AG09319 (cell line): ENCODE measurements at places on chromosomes 6 and 20.

GRCh38 chr6:143545976-143546547 is 34.5 kb upstream of the FUCA2 start:
- DNase-seq, result no peak

DNA sequence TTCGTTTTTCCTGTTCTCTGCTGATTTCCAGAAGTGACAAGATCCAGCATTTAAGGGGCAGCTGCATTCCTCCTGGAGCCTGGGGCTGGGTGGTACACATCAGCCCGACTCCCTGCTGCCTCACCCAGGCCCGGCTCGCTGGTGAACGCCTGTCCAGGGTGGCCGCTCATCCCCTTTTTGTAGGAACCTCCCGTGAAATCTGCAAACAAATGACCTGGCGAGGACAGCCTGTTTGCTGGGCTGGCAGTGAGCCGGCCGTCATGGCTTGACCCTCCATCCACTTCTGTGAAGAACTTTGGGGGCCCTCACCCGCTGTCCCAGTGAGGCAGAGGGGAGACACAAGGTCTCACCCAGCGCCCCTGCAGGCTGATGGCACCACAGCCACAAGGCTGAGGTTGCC is 39.0 kb downstream of the PYGB start:
- no peak for DNase-seq

DNA sequence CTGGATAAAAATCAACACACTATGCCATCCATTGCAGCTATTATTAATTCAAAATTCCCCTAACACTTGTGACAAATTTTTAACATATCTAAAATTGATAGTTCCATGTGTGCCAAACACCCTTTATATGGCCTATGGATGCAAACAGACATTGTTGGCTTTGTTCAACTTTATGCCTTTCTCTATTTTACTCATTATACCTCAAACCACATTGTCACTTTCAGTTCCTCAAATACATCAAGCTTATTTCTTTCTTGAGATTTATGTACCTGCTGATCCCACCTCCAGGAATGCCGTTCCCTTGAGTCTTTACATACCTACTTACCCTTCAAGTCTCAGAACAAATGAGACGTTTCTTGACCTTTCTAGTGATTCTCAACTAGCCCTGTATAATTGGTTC is 193.5 kb upstream of the PLN start:
- no peak for DNase-seq

- no peak for DNase-seq
Observed at GRCh38 chr6:169959136-169960002, 207.9 kb downstream of the ERMARD start.

DNA sequence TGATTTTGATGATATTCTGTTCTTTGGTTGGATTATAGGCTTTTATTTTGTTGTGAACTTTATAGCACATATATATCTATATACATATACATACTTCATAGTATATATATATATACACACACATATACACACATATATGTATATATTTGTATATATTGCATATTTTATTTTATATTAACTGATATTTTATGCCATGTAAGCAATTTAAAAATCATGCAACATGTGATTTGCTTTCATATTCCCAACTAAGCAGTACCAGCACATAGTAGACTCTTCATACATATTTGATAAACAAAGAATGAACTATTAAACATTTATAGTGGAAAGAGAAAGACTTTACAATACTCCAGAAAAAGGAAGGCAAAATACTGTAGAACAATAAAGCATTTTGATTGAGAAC is 679.2 kb downstream of the TENT5A start:
- no peak for DNase-seq

DNA sequence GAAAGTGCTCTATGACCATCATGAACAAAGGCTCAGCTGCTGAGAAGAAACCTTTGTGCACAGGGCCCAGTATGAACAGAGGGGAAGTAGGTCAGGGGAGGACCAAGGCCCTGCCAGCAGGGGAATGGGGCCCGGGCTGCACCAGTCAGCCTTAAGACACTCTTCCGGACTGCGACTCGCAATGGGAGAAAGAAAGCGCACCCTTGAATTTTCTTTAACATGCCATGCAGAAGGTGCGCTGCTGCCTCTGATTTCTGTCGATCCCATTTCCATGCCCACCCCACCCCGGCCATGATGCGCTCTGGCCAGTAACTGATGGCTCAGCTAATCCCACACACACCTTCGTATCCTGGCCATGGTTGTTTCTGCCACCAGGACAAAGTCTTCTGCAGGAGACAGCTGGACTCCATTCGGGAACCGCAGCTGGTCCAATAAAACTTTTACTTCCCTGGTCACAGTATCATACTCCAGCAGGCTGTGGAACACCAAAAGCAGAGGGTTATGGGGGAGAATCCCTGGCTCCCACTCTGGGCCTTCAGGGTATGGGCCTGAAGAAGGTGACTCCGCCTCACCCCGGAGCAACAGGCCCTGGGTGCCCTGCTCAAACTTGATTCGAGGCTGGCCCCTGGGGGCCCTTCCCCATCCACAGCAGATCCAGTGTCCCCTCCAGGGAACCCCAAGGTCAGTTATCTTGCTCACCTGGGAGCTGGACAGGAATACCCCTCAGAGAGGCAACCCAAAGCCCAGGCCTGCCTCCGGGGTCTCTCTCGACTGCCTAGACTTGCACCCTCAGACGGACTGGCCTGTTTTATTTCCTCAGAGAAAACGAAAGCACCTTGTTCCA is 20.3 kb downstream of the CST7 start:
- DNase-seq, result no peak

- no peak for DNase-seq
Observed at GRCh38 chr6:29477923-29478450, 9.8 kb downstream of the MAS1L start.

DNA sequence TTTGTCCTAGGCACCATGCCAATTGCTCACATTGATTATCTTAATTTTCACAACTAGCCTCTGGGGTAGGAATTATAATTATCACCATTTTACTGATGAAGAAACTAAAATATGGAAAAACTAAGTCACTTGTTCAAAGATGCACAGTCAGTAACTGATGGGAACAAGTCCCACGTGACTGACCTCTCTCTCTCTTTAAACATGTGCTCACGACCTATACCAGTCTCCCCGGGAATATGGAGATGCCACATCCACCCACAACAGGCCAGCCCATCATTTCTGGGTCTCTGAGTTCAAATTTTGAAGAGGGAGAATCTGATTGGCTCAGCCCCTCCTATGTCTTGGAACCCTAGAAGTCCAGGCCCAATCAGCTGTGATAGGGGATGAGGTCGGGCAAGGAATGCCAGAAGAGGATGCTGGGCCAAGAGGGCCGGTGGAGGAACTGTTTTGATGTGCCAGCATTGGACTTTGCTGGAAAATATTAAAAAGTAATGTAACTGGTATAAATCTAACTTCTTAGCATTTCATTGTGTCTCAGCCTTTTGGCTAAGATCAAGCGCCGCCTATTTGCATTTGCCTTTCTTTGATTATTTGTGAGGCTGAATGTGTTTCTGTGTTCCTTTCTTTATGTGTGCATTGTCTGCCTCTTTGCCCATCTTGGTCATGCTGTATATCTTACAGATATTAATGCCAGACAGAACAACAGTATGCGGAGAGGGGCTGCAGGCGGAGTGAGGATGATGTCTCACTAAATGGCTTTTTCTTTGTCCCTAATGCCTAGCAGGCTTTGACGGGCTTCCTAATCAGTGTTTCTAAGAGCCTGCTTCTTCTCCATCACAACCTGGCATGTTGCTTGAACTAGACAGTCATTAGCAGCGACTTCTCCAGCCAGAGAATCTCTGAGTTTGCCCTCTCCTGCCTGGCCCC is 126.6 kb downstream of the VEGFA start:
- no peak for DNase-seq

DNA sequence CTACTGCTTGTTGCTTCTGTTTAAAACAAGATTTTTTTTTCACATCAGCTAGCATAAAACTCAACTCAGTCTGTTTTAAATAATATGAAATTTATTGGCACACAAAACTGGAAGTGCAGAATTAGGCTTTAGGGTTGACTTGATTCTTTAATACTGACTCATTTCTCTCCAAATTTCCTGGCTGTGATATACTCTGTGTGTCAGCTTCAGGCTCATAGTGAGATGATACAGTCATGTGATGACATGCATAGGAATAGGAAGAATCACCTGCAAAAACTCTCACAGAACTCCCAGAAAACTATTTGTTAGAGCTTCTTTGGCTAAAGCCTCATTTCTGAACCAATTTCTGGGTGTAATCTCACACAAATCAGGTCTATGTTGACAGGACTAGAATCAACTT is 1068.0 kb upstream of the EPHA7 start:
- DNase-seq, result no peak
